ENCODE measurements at places on chromosomes 4 and X.

DNA sequence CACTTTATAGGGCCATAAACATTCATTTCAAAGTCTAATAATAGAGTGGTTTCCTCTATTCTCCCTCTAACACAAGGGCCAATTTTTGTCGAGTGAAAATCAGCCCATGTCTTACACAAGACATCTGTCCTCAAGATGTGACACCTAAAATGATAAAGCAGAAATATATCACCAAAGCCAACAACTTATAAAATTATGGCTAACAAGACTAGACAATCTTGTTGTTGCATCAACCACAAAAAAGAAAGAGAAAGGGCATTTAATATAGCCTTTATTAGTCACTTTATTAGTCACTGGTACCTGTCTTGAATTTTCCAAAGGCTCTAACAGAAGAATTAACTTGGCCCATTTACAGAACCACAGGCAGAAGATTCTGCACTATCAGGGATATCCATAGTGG lies 161.6 kb downstream of the SMIM20 start:
- no peak for DNase-seq

DNA sequence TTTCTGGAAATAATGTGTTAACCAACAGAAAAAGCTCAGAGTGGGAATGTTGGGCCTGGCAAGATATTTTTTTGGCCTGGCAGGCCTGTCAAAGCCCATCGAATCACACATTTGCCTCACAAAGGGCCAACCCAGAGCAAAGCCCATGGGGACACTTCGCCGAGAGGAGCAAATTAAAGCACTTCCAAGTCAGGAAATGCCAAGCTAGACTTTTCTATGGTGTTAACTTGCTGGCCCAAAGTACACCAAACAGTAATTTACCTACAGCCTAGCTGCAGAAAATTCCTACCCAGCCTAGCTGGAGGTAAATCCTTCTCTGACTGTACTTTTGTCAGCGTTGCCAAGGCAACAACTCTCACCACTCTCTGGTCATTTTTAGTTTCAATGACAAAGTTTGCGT lies 288.6 kb upstream of the LDB2 start:
- DNase-seq = no peak

- DNase-seq = no peak
These were observed 27.9 kb upstream of the FUNDC1 start for GRCh38 chrX:44570522-44570921.

DNA sequence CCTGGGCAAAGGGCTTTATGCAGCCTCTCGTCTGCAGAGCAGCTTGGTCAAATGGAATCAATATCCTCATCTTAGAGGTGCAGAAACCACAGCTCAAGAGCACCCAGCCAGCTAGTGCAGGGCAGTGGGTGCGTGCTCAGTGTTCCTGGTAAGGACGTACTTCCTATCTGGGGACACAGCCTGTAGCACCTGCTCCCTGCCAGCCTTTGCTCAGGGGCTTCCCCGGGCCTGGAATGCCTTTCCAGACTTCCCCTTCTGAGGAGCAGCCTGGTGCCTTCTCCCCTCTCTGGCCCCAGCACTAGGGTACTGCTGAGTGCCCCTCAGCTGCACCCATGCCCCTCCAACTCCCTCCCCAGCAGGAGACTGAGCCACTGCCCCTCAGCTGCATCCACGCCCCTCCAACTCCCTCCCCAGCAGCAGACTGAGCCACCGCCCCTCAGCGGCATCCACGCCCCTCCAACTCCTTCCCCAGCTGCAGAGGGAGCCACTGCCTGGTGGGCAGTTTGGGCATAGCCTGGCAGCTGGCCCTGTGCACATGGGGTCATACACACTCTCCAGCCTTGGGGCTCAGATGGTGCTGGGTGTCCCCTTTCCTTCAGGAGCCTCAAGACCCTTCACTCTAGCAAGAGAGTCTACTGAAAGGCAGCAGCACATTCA lies 42.2 kb upstream of the AFAP1 start:
- no peak for DNase-seq

- no peak for DNase-seq
These were observed 47.8 kb downstream of the HTT-AS start for GRCh38 chr4:3026540-3026939.

DNA sequence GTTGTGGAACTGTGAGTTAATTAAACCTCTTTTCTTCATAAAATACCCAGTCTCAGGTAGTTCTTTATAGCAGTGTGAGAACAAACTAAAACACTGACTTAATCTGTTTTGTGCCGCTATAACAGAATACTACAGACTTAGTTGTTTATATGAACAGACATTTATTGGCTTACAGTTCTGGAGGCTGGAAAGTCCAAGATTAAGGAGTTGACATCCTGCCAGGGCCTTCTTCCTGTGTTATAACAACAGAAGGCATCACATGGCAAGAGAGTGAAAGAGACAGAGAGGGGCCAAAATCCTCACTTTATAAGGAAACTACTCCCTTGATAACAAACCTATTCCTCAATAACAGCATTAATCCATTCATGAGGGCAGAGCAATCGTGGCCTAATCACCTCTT lies 42.5 kb upstream of the KCNIP4 start:
- no peak for DNase-seq

DNA sequence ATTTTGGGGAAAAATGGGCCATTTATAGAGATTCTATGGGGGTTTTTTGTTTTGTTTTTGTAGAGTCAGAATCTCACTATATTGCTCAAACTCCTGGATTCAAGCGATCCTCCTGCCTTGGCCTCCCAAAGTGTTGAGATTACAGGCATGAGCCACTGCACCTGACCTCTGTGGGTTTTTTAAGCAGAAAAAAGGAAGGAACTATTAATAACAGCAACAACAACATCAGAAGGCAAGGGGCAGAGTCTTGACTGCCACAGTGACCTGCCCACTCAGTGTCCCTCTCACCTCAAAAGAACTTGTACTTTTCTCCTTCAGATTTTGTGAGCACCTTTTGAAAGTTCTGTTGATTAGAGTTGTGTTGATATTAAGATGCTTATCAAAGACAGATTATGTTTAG lies 48.1 kb downstream of the FNIP2 start:
- DNase-seq = no peak

DNA sequence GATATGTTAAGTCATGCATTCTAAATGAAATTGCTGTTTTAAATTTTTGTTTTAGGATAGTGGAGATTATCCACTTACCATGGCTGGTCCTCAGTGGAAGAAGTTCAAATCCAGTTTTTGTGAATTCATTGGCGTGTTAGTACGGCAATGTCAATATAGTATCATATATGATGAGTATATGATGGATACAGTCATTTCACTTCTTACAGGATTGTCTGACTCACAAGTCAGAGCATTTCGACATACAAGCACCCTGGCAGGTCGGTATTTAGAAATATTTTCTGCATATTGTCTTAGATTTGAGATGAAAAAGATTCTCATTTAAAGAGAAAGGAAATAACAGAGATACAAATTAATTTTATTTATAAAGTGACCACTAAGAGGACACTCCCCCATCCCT lies 83.6 kb downstream of the STAG2 start:
- DNase-seq = no peak

GRCh38 chr4:10153161-10153560 lies 36.6 kb upstream of the WDR1 start:
- DNase-seq = no peak

GRCh38 chr4:1534095-1534872 lies 128.0 kb upstream of the NKX1-1 start:
- DNase-seq = no peak

- DNase-seq = no peak
These were observed 38.9 kb upstream of the PLAC8 start for GRCh38 chr4:83153417-83153816.

DNA sequence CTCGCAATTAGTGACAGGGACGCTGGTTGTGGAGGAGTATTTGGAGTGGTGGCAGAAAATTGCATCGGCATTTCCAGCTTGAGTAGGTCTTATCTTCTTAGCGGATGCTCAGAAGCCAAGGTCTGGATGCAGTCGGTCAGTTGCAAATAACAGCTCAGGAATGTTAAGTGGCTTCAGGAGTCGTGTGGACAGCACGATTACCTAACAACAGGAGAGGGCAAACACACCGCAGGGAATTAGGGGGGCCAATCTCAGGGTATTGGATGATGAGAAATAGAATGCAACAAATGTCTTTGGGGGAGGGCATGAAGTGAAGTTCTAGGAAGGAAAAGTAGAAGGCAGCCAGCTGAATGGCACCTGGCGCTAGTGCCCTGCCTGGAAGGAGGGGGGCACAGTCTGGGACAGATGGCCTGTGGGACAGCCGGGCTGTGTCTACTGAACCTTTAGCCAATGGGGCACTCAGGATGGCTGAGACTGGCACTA lies 11.8 kb downstream of the RASL11B start:
- no peak for DNase-seq

DNA sequence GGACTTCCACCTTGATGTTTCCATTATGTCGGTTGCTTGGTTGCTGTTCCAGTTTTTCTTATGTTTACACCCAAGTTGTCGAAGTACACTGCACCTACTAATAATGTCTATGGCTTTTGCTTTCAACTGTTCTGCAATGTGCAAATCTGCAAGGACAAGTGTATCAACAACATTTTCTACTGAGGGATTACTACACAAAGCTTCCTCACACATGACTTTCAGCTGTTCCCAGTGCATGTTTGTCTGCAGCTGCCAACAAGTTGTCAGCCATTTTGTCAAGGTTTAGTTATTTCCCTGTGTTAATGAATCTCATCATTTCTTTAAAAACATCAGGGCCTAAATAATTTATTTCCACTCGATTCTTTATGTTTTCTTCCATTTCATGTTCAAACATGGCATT lies 45.4 kb upstream of the UGT2A3 start:
- DNase-seq = no peak

DNA sequence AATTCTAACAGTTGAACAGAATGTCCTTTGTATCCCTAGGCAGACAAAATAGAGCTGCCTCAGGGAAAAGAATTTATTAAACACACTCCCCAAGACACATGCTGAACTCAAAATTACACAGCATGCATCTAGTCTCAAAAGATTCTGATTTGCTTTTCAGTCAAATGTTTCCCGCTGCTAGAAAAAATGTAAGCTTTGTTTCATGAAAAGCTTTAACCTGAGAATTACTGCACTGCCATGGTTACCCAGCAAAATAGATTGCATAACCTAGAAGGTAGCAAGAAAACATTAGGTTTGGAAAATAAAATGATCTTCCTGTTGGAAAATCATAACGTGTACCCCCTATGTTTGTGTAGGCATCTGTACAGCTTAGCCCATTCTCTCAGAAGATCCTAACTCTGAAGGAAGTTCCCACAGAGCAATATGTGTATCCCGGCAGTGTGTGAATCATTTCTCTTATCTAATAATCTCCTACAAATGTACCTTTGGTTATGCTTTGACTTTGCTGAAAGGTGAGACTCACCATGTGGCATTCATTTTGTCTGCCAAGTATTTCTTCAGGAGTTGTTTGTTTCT lies 646.9 kb downstream of the STPG2 start:
- DNase-seq = peak; percentile 1

- DNase-seq = peak; percentile 9
These were observed 689 bp upstream of the OGT start for GRCh38 chrX:71532078-71532752.

DNA sequence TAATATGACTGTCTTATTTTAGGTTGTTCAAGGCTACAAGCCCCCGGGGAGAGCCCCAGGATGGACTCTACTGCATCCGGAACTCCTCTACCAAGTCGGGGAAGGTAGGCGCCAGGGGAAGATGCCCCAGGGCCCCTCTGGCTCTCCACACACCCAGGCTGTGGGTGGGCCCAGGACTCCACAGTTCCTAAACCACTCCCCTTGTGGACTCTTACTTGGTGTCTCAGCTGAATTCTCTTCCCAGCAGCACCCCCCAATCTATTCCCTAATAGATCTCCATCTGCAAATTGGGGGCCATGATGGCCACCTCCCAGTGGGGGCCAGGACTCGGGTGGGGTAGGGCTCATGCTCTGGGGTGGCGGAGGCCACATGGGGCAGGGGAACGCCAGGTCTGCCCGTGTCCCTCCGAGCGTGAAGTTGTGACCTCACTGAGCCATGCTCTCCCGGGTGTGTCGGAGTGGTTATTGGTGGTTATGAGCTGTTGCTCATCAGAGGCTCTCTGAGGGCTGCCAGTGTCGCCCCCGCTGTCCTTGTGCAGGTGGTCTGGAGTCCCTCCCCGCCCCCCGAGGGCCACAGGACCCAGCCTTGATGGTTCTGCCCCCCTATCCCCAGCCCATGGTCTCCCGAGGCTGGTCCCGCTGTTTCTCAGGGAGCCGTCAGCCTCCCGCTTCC lies 11.2 kb upstream of the ADD1 start:
- no peak for DNase-seq

GRCh38 chr4:38132843-38133662 lies 172.9 kb downstream of the PTTG2 start:
- DNase-seq = no peak

DNA sequence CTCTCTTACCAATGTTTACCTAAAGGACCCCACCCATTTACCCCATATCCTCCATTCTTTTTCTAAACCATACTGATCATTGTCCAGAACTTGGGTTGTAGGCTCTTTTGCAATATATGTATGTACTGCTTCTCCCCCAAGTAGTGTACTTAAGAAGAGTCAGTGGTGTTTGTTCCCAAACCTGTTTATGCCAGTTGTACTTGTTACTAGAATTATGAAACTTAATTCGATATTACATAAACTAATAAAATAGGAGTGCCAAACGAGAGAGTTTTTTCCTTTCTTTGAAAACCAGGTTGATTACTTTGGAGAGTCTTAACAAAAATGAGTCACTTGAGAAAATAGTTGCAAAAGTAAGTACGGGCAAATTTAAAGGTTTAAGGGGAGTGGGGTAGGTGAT lies 96.3 kb downstream of the GEMIN8 start:
- DNase-seq = no peak

DNA sequence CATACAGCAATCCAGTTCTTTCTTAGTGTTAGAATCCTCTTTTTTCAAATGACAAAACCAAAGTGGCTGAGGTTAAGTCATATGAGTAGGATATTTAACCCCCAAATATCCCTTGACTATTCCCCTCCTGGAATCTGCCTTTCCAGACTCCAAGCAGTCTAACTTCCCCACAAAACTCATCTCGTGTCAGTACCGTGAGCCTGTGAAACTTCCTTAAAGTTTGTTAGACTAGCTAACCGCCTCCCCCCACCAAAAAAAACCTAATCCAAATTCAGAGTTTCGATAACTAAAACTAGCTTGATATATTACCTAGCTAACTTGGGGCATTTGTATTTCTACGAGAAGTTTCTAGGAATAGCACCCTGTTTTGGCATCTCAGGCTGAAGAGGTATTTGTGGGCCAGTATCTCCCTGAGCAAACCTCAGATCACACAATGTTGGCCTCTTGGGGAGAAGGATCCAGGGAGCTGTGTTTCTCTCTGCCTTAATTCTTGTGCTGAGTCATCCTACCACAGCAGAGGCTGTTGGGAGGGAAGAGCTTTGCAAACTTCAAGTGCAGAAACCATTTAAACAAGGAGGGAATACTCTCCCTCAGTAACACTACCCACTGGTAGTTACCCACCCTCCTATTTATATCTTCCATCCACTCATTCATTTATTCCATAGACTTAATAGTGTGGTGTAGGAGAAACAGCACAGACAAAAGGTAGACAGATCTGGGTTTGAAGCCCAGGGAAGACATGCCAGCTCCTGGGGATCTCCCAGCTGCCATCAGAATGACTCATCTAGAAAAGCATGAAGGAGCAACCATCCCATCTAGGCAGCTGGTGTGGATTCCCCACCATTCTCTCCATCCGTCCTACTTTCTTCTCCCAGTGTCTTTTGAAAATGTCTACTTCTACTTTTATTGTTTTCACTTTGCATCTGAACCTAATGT lies 39.3 kb upstream of the TXK start:
- no peak for DNase-seq

Data from SK-MEL-5 (cell line).